Heart right ventricle (tissue), 16 donors: ENCODE measurements at places on chromosomes 7 and 10. TPM values are rescaled to one million over a fixed set of nuclear protein-coding genes. Genes with fewer than 3 reads are reported as not detected.
A peak's percentile ranks its signal among the peaks of the same experiment; 100 is the strongest.

DNA sequence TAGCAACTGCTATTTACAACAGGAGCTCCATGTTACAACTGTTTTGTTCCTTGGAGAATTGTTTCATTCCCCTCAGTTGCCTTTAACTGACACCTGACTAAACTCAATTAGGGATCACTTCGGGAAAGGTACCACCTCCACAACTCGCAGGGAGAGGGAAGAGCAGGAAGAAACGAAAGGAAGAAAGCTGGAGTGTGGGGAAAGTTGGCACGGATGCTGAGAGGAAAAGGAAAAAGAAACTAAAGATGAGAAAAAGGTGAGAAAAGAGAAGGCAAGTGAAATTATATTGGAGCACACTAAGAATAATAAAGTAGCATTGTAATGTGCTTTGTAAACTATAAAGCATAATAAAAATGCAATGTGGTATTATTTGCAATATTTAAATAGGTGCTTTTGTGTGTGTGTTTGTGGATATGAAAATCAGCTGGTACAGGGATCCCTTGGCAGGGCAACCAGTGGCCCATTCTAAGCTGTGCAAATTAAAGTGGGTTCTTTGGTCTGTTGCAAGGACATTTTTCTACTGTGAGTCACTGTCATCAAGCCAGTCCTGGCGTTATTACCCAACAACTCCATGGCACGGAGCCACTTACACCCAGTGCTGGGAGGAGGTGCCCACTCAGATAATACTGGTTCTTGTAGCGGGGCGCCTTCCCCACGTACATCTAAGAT lies 45.9 kb downstream of the HIPK2 start:
- DNase-seq, result peak; percentile 85

The EN2 gene
- polyA plus RNA-seq, result 0.07 TPM

DNA sequence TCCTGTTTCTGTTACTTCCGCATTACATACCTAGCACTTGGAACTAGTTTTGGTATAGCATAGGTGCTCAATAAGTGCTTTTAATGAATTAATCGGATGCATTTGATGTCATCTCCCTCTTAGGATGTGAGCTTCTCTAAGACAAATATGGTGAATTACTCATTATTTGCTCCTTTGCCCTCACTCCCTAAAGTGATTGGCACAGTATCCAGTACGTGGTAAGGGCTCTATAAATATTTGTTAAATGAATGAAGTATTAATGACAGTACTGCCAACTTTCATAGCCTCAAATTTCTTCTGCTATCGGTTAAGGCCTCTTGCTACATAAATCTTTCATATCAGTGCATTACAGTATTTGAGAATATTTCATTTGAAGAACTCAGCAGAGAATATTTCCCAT lies 75.9 kb upstream of the ARID5B start:
- no peak for DNase-seq

GRCh38 chr10:112148331-112148730 lies 35.2 kb downstream of the GPAM start:
- DNase-seq, result no peak

GRCh38 chr10:126433351-126433750 lies 45.1 kb upstream of the ADAM12 start:
- no peak for DNase-seq

The KAZALD1 gene
- polyA plus RNA-seq, result 16.5 TPM

The FGFR2 gene
- 0.33 TPM for polyA plus RNA-seq

DNA sequence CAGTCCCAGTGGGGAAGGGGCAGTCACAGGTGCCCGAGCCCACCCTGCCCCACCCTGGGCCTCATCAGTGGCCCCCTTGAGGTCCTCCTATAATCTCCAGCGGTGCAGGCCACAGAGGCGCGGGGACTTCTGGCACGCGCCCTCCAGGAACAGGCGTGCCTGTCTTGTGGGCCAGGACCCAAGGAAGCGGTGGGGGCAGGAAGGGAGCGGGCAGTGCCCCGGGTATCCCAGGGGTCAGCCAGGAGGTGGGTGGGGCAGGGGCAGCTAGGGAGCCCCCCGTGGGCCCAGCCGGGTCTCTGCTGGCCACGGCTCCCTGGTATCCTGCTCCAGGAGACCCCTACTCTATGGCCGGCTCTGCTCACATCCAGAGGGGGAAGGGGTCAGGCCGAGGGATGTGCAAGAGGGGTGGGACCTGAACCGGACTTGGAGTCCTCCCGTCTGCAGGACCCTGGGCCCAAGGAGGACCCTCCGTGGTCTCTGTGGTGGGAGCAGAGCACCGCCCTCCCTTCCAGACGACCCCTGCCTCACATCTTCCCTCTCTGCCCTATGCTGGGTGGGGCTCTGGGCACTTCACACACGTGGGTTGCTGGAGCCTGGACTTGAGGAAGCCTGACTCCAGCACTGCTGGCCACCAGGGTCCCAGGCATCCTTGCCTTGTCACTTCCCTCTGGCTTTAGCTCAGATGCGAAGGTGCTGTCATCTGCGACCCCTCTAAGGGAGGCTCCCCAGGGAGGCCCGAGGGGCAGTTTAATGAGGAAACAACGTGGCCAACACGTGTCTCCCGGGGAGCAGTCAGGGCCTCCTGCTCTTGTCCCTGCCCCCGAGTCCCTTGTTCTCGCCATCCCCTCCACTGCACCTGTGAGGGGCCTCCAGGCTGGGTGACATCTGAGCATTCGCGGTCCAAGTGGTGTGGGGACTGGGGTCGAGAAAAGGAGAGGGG lies 18.3 kb upstream of the GRIFIN start:
- no peak for DNase-seq

GRCh38 chr7:127976738-127977120 lies 54.5 kb downstream of the LRRC4 start:
- no peak for DNase-seq

The NUTM2B gene
- polyA plus RNA-seq, result 3.3 TPM

- DNase-seq, result no peak
These were observed 40.4 kb upstream of the RASGEF1A start for GRCh38 chr10:43307306-43307705.

DNA sequence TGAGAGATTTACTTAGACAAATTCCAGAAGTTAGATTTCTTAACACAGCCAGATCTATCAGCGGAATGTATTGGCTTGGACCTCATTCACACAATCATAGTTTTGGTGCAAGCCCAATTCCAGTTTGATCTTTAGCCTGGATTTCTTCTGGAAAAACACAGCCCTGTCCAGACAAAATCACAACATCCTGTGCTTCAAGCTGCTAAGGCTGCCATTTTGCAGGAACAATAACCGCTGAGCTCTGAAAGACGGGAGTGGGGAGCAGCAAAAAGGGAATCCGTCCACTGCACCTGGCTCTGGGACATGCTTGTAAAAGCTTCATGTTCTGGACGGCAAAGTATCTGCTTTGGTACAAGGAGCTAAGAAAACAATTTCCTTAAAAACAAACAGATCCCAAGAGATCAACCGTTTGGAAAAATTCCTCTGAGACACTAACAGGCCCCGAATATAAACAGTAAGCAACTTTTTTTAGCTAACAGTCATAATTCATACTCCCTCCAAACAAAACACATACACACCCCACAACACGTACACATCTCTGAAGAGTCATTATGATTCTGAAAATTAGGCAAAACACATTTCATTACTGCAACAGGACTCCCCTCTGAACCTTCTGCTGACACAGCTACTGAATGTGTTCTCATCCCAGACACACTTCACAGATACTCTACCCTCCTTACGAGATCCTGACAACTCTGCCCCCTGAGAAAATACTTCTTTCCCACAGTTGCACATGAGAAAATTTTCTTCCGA lies 32.4 kb downstream of the ITIH5 start:
- DNase-seq, result no peak

DNA sequence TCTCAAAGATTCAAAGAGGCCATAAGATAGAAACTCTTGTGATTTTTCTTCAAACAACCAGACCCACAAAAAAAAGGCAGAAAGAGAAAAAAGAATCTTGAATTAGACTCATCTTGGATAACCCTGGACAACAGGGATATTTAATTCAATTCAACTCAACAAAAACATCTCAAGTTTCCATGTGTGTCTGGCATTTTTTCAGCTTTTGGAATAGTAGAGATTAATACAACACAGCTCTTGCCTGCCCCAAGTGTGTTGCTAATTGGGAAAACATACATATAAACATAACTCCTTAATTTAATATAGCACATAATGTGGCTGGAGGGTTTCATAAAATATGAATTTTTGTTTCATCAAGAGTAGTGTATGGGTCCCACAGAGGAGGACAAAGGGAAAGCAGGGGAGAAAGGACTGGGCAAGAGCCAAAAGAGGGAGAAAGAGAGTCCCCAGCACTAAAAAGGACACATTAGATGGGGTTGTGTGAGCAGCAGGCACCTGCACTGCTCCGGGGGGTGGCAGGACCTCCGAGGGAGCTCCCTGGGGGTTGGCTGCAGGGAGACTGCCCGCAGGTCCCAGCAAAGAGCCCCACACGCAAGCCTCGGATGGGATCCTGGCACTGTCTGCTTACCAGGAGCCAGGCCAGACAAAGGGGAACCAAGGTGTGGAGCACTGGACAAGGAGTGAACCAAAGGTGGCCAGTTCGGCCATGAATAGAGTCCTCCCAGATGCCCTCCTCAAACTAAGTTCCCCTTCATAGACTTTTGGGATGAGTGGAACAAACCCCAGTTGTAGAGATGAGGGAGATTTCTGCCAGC lies 65.6 kb upstream of the TMEM72 start:
- no peak for DNase-seq

- no peak for DNase-seq
These were observed 526.8 kb downstream of the PLXDC2 start for GRCh38 chr10:20343036-20343435.

DNA sequence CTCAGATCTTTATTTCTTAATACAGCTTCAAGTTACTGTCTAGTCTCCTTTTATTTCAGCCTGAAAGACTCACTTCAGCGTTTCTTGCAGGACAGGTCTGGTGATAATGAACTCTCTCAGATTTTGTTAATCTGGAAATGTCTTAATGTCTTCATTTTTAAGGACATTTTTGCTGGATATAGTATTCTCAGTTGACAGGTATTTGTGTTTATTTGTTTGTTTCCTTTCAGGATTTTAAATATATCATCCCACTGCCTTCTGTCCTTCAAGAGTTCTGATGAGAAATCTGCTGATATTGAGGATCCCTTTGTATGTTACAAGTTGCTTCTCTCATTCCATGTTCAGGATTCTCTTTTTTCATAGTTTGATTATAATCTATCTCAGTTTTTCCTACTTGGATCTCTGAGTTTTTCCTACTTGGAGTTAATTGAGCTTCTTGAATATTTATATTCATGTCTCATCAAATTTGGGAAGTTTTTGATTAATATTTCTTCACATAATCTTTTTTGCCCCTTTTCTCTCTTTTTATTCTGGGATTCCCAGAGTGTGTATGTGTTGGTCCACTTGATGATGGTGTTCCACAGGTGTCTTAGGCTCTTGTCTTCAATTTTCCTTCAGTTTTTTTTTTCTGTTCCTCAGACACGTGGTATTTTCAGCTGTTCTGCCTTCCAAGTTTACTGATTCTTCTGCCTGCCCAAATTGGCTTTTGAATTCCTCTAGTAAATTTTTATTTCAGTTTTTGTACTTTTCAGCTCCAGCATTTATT lies 49.9 kb downstream of the PTEN start:
- DNase-seq, result no peak

DNA sequence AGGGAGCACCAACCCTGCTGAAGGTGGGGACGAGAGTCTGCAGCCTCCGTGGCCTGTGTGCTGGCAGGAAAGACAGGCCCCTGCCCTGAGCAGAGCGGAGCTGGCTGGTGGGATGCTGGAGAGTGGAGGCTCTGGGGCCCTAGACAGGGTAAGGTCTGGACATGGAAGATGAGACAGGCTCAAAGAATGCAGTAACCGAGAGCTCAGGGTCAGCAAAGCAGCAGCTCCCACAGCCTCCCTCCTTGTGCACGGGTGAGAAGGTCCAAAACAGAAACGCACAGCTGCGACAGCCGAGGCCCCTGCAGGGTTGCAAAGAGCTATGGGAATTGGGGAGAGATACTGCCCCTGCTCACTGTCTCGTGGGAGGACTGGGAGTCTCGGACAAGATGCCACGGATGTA lies 80.5 kb downstream of the TNS3 start:
- no peak for DNase-seq

DNA sequence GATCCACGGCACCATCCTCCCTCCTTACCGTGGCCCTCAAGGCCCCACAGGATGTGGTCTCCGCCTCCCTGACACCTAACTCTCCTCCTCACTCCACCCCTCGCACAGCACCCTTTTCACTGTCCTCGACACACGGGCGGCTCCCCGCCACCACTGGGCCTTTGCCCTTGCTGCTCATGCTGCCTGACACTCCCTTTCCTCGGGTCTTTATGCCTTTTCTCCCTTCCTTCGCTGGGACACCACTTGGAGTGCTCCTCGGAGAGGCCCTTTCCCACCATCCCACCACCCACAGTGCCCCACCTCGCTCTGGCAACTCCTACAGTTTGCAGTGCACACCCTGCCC lies 7.9 kb upstream of the INMT start:
- no peak for DNase-seq

DNA sequence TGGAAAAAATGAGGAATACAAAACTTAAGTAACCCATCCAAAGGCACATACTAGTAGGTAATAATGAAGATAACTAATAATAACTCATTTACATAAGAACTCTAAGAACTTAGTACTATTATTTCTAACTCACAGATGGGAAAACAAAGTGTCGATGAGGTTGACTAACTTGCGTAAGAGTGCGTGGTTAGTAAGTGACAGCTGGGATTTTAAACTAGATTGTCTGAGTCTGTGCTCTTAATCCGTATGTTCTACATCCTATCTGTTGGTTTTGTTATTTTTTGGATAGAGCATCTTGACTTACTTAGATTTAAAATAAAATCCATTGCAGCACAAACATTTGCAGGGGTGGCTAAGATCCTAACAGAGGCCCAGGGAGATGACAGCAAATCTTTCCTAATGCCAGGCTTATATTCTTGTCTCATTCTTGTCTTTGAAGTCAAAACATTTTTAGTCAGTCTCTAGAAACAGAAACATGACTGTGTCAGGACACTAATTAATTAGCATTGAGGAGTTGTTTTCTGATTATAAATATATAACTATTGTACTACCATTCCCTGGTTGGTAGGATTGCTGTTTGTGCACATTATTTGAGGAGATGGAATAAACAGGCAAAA lies 11.7 kb downstream of the RPA3 start:
- no peak for DNase-seq

DNA sequence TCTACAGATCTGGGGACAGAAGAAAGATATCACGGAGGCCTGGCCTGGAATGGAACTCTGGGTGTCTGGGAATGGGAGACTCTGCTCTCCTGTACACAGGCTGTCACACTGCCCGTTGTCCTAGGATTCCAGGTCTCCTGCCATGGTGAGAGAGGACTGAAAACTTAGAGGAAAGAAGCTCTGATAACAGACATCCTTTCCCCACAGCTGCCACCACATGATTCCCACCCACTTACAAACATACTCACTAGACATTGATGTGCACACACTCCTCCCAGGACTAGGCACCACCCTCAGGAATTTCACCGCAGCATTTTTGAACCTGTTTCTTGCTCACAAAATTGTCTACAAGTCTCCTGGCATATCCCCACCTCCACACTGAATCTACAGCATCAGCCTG lies 5.7 kb downstream of the ZNF92 start:
- no peak for DNase-seq
